ENCODE measurements at places on chromosomes 1 and 21.
A peak's percentile ranks its signal among the peaks of the same experiment; 100 is the strongest.

- DNase-seq = no peak
Measured at GRCh38 chr1:14733048-14733778, 134.7 kb downstream of the KAZN start.

DNA sequence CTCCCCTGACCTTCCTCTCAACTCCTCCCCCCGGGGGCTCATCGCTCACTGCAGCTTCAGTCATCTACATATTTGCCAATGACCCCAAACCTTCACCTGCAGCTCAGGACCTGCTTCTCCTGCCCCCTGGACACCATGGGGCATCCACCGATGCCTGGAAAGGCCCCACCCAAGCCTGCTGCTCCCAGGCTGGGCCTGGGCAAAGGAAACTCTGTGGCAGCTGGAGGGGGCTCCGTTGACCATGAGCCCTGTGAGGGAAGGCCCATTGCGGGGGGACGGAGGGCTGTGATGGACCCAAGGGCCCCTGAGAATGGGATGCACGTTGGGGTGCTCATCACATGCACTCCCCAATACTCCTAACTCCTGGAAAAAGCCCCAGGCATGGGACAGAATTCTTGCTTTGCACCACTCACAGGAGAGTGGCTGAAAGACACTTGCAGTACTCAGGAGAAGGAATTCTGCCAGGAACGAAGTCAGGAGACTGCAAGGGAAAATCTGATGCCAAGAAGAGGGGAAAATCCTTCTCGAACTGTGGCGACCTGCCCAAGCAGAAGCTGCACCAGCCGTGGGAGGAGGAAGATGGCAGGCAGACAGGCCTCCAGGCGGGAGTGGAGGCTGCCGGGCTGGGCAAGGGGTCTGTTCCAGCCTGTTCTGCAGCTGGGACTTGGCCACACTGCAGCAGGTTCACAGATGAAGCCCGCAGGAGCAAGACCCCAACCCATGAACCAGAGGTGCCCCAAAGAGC is 18.4 kb downstream of the MATN1 start:
- no peak for DNase-seq

GRCh38 chr1:199042193-199042592 is 403.4 kb downstream of the PTPRC start:
- no peak for DNase-seq

DNA sequence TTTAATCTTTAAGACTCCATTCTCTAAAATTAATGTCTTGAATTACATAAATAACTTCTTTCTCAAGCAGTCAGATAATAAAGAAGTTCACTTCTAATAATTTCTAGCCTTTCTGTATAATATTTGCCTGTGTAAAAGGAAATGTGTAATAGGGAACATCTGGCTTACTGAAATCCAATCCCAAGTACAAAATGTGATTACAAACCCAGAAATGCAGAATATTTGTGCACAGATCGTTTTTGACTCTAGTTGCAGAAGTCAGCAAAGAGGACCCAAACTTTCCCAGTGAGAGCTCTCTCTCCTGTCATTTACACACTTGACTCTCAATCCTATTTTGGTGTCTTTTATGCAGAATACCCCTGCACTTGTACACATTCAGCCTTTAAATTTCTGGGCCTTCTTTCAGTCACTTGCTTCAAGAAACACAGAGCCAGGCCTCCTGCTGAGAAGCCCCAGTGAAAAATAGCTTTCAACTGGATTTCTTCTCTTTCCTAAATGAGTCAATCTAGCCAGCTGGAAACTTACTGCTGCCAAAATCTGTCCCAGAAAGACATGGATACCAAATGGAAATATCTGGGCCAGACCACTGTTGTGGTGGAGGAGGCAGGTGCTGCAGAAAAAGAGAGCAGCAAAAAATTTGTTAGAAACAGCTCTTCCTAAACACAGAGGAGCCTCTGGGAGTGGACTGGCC is 68.5 kb upstream of the ADAM30 start:
- no peak for DNase-seq

DNA sequence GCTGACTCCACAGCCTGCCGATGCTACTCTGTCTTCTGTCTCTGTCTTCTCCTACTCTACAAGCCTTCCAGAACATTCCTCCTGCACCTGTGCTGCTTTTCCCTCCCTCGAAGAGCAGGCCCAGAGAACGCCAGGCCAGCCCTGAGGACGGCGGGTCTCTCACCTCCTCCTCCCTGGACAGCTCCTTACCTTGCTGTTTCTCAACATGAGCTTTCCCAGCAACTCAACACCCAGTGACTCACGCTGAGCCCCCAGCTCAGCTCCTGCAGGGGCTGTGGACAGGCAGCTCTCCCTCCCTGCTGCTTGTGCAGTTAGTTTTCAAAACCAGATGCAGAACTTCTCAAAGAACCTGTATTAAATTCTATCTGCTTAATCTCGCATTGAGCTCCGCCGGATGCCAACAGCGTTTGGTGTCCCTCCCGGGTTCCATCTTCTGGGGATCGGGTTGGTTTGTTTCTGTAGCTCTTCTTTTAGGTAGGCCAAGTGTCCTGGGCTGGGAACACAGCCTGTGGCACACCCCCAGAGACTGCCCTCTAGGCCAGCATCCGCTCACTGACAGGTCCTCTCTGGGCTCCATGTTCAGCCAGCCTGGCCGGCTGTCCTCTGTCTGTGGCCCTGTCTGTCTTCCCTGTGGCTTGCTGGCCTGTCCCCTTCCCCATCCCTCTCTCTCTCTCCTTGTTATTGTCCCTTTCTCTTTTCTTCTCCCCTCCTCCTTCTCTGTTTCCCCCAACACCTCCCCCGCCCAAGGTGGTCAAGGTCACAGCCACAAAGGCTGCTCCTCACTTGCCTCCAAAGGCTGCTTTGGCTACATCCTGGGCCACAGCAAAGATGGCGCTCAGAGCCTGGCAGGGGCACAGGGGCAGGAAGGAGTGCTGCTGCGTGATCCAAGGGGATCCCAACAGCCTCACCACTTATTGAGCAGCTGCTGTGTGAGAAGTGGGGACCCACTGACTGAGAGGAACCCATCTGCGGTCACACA is 391.0 kb downstream of the MATN1 start:
- DNase-seq = no peak

DNA sequence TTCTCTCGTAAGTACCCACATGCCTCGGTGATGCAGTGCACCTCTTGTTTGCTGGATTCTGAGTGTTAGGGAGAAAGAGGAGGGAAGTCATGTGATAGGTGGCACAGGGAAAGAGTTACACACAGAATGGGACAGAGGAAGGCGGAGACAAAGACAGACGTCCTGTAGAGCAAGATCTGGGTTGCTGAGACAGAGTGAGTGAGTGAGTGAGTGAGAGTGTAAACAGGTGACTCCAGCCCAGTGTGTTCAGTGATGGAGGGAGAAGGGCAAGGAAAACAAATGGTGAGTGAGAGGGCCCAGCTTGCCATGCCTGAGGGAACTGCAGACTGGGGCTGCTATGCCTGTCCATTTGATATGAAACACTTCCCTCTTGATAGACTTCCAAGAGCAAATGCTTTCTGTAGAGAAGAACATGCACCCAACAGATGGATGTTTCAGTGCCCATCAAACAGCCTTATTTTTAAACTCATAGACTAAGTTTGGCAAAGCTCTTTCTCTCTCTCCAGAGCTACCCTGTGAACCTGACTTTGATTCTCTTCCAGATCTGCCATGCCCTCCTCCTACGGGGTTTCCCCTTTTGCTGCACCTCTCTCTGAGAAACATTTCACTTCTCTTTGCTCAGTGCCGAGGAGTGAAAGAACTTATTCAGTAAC is 209.9 kb upstream of the COA6 start:
- DNase-seq = no peak

DNA sequence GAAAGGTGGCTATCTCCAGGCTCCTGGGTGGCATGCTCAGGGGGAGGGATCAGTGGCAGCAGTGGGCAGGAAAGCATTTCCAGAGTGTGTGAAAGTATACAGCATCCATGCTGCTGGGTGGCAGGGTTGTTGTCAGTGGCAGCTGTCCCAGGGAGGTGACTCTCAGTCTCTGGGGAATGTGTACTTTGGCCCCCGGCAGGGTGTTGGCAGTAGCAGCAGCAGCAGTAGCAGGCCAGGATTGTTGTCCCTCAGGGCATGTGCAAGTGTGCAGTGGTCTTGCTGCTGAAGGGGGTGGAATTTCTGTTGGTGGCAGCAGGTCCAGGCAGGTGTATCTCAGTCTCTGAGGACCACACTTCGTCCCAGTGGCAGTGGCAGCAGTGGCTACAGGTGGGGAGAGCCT is 71.7 kb upstream of the GUCA2B start:
- no peak for DNase-seq

- DNase-seq = no peak
Measured at GRCh38 chr1:58422436-58422835, 124.1 kb downstream of the OMA1 start.

DNA sequence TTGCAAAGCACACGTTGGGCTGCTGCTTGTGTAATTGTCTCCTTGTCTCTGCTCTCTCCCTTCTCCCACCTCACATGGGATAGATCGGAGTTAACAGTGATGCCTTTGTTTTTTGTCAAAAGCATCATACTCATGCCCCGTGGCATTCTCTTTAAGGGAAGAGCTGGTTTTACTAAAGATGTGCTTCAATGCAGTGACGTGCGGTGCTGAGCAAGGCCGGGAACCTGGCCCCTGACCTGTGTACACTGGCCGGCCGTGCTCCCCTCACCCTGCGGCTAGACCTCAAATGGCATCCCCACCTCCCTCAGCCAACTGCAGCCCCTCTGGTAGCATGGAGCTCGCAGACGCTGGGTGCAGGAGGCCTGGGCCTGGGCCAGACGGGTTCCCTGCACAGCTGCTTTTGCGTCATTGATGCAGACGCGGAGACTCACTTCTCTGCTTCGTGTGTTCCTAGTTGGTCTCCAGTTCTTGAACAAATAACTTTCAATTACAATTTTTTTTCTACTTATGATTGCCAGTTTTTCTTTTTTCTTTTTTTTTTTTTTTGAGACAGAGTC is 19.9 kb downstream of the AGPAT3 start:
- no peak for DNase-seq

DNA sequence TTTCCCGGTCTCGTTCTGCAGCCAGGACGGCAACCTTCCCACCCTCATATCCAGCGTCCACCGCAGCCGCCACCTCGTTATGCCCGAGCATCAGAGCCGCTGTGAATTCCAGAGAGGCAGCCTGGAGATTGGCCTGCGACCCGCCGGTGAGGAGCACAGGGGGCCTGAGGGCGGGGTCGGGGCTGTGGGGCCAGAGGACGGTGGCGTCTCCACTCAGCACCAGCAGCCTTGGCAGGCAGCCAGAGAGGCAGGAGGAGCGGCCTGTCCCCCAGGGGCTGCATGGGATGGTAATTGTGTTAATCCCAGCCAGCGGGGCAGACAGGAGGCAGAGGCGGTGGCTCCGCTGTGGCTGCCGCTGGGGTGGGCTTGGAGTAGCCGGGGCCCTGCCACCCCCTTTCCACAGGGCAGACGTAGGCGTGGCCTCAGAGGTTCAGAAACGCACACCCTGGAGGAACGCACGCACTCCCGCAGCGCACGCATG is 12.1 kb downstream of the SAMD11 start:
- DNase-seq = peak; percentile 60

GRCh38 chr1:68725001-68725752 is 228.3 kb upstream of the DEPDC1 start:
- DNase-seq = peak; percentile 7

- DNase-seq = no peak
Measured at GRCh38 chr1:97192872-97193572, 471.4 kb downstream of the PTBP2 start.

- no peak for DNase-seq
Measured at GRCh38 chr1:204870160-204870912, at the start of gene NFASC. Gene NFASC, plus strand, starts transcription at chr1:204870862. Its CDS starts 73,454 bp downstream, at chr1:204944316.

- DNase-seq = no peak
Measured at GRCh38 chr1:225460737-225461532, 33.1 kb upstream of the LBR start.

Measured in DMS 273 treated with DMSO at 0.1 percent for 48 hours (cell line).